ENCODE measurements at places on chromosomes 3 and 15.

DNA sequence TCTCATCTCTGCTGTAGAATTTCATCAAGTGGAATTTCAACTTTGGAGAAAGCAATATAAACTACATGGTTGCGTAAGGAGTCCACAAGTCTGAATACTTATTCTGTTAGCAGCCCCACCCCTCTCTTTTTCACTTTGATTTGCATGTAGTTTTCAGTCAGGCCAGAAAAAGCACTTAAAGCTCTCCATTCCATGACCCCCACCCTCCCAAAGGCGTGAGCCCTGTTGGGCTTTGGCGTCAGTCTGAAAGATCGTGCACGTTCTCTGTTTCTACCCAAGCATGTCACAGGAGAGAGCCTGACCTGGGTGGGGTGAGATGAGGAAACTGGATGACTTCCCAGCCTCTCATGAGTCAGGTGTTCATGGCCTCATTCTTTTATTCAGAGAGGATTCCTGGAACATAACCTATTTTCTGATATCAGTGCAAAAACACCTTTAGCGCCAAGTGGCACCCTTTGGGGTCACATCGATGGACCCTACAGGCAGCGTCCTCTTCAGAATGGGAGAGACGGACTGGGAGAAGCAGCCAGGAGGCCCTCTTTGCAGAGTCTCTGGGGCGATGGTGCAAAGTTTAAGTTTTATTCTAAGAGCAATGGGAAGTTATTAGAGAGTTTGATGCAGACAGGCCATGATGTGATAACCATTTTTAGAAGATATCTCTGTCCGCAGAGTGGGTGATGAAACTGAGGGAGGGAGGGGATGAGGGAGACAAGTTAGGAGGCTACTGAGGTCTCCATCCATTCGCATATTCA lies 55.8 kb downstream of the LSM3 start:
- DNase-seq: no peak

- no peak for DNase-seq
Observed at GRCh38 chr3:171900446-171900845, 57.3 kb downstream of the TMEM212 start.

DNA sequence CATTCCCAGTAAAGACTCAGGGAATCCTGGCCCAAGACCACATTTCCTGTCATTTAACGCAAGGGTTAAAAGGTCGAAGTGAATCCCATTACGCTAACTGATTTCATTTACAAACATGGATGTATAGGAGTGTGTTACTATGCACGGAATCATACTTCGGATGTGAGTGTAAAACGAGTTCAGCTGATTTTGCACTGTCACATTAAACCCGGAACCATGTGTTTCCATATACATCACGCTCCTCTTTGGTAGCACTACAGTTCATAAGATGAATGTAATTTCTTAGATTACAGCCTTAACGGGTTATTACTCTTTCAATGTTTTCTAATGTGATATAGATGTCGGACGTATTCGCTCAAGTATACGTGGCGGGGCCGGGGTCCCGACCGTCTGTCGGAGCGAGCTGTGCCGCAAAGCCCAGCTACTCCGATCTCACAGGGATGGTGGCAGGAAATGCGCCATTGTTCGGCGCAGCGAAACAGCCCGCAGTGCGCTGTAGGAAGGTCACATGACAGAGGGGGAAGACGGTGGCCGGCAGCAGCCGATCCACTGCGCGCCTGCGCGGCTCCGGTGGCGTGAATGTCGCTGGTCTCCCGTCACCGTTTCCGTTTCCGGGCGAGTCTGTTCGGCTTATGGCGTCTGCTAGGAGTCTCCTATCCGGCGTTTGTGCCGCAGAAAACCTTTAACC lies 97.3 kb downstream of the NPAP1 start:
- DNase-seq: no peak

GRCh38 chr3:80285388-80285787 lies 517.6 kb upstream of the ROBO1 start:
- DNase-seq: no peak

- no peak for DNase-seq
Observed at GRCh38 chr15:92324101-92324963, 69.3 kb upstream of the ST8SIA2 start.

DNA sequence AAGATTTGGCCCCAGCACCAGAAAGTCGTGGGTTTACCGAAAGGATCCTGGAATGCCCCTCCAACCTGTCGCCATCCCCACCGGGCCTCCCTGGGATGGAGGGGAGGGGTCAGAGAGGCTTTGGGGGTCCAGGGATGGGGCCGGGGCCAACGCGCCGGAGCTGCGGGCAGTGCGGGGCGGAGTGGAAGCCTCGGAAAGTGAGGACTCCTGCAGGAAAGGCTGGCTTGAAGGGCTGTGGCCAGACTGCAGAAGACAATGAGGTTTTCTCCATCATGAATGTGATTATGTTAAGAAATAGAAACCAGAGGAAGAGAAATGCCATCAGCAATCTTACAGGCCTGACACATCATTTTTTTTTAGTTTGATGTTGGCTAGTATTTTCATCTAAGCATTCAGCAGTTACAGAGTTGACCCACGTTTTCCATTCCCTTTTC lies 738 bp downstream of the YEATS2 start:
- DNase-seq: no peak

DNA sequence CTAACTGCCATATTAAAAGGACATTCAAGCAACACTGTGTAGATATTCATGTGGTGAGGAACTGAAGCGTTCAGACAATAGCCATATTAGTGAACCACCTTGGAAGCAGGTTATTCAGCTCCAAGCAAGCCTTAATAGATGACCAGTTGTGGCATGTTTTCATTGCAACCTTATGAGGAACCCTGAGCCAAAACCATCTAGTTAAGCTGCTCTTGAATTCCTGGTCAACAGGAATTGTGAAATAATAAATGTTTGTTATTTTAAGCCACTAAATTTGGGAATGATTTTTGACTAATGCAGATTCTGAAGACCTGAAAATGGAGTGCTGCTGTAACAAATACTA lies 73.0 kb downstream of the SPRED1 start:
- DNase-seq: no peak

DNA sequence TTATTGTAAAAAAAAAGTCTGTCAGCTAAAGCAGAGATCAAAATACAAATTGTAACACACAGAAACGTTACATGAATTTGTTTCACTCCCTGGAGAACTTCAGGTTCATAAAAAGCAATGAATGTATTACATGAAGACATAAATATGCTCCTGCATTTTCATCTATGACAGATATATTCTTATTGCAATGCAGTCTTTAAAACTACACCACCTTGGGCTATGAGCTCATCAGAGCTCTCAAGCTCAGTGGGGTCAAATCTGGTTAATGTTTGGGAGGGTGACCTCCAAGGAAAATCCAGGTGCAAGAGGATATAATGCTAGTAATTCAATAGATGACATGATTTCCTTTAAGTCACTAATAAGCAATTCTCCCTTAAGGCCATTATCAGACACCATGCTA lies 606.8 kb downstream of the EPHA3 start:
- DNase-seq: no peak

DNA sequence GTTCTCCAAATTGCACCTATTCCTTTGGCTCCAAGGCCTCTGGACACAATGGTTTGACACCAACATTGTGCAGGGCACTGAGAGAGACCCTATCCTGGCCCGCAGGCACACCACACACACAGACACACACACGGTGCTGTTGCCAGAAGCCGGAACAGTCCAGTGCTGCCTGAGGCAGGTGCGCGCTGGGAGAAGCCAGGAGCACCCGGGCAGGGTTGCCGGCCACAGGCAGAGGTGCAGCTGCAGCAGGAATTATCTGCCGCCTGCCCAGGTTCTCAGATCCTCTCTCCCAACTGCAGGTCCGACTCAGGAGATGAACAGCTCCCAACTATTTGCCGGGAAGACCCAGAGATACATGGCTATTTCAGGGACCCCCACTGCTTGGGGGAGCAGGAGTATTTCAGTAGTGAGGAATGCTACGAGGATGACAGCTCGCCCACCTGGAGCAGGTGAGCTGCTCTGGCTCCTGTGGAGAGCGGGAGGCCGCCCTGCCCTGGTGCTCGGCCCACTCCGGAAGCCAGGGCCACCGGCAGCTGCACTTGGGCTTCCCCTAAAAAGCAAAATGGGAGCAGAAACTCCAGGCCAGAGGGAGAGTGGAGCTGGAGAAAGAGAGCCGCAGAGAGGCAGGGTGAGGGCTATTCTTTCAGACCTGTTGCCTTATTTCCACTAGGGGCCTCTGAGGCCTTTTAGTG lies 42.9 kb downstream of the CHDH start:
- DNase-seq: no peak

DNA sequence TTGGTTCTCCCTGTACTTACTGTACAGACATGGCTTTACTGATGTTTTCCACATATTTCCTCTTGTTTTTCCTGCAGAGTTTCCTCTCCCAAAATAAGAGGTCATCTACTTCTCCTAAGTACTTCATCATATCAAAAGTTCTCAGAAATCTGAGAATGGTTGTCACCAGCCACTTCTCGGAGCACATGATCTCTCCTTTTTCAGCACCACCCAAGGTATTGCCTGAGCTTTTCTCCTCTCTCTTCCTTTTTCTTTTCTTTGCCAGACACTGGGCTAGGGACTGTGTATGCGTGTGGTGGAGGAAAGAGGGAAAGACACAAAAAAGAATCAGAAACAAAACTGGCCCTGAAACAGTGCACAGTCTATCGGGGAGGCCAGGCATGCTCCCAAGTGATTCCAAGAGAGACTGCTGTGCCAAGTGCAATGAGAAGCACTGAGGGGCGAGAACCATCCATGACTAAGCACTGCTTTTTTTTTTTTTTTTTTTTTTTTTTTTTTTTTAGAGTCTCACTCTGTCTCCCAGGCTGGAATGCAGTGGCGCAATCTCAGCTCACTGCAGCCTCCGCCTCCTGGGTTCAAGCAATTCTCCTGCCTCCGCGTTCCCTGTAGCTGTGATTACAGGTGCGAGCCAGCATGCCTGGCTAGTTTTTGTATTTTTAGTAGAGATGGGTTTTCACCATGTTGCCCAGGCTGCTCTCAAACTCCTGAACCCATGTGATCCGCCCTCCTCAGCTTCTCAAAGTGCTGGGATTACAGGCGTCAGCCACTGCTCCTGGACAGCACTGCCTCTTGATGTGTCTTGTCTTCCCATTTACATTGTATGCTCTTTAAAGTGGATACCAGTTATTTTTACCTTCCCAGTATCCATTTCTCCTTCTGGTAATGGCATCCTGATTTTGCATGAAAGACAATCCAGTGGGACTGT lies 194.0 kb upstream of the FEZF2 start:
- DNase-seq: no peak

- no peak for DNase-seq
Observed at GRCh38 chr3:144363856-144364255, 392.2 kb downstream of the DIPK2A start.

DNA sequence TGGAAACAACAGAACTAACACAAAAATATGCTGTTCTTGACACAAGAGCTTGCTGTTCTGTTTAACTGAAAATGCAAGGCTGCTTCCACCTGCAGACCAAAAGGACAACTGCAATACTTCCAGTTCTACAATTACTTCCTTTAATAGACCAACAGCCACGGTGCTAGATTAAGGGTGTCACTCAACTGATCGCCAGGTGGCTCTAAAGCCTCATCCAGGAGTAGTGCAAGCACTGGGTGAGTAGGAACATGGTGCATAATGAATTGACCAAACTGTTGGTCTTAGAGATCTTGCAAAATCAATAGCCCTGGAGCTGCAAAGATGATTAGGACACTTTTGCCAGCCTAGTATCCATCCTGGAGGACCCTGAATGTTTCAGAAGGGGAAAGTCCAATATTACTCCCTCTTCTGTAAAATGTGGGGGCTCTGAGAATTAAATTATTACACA lies 3.6 kb upstream of the CLDN16 start:
- DNase-seq: no peak

DNA sequence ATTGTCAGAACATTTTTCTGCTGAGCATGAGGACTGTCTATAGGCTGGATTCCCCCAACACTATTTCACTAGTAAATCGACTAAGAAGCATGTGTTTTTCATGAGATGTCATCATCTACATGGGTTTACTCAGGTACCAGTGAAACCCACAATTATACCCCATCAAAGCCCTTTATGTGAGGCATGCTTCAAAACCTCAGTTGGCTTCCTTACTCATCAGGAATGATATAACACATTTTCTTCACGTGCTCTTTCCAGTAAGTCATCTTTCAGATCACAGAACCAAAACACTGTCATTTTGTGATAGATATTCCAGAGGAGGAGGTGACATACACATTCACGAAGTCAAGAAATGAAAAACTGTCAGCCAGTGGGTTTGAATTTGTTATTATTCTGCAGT lies 116.5 kb downstream of the ANO10 start:
- DNase-seq: no peak

GRCh38 chr15:91265416-91265940 lies 165.4 kb downstream of the SV2B start:
- DNase-seq: no peak

GRCh38 chr15:77547801-77548588 lies 84.7 kb downstream of the LINGO1 start:
- no peak for DNase-seq

GRCh38 chr3:148682997-148683396 lies 14.7 kb upstream of the AGTR1 start:
- no peak for DNase-seq

DNA sequence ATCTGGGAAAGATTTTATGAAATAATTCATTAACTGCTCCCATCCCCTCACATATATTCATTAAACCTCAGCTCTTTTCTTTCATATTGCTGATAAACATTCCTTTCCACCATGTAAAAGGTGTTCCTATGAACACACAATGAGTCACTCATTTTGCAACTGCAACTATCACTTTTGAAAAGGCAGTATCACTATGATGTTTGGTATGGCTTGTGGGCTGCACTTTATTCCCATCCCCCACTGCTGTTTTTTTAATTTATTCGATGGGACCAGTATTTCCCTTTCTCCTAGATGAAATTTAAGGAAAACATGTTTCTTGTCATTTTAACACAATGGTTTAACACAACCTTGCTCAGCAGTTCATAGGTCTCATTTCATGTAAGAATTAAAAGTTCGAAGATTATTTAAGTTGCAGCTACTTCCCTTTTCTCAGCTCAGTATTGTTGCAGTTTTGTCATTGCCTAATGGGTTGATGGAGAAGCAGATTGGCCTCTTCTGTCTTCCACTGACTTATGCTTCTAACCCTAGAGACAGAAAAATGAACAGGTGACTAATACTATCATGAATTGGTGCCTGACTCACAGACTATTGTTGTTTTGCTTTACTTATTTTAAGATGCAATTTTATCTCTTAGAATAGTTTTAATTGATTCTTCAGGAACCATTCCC lies 280.3 kb downstream of the ZPLD1 start:
- no peak for DNase-seq

DNA sequence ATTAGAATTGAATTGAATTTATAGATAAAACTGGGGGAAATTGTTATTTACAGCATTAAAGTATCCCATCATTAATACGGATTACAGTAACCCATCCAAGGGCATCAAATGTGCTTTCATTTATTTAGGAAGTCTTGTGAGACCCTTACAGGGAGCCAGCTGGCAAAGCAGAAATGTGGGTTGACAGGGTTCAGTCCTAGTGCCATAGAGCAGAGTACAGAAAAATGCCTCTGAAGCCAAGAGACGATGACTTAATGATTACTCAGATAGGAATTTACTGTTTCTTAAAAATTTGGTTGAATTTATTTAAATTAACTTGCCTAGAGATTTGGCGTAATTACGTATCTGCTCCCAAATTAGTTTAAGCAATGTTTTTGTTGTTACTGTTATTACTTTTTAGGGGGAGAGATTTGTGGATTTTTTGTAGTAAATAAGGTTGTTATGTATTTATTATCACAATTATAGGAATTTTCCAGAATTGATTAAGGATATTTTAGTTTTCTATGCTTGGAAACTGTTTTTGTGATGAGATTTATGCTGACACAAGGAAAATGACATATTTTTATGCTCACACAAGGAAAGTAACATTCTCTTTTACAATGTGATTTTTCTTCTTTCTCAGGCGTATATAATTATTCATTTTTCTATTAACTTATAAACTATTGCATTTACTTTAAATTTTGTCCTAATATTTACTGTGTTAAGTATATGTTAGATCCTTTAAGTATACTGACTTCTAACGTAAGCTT lies 152.0 kb downstream of the EPHA6 start:
- no peak for DNase-seq

Data from NCI-H1436 treated with DMSO at 0.1 percent for 48 hours (cell line).